SJSA1 (cell line): ENCODE measurements at places on chromosomes 12 and 14. TPM values are rescaled to one million over a fixed set of nuclear protein-coding genes. Genes with fewer than 3 reads are reported as not detected.

GRCh38 chr12:115149279-115149678 is 465.3 kb upstream of the TBX3 start:
- H3K36me3 ChIP-seq: no peaks in the 10 kb centered on the region
- no peaks in the 10 kb centered on the region for H3K27me3 ChIP-seq
- no peak for DNase-seq
- no peak overlapping the region for H3K4me3 ChIP-seq
- H3K4me1 ChIP-seq: peaks cover 19% of the 10 kb centered on the region

DNA sequence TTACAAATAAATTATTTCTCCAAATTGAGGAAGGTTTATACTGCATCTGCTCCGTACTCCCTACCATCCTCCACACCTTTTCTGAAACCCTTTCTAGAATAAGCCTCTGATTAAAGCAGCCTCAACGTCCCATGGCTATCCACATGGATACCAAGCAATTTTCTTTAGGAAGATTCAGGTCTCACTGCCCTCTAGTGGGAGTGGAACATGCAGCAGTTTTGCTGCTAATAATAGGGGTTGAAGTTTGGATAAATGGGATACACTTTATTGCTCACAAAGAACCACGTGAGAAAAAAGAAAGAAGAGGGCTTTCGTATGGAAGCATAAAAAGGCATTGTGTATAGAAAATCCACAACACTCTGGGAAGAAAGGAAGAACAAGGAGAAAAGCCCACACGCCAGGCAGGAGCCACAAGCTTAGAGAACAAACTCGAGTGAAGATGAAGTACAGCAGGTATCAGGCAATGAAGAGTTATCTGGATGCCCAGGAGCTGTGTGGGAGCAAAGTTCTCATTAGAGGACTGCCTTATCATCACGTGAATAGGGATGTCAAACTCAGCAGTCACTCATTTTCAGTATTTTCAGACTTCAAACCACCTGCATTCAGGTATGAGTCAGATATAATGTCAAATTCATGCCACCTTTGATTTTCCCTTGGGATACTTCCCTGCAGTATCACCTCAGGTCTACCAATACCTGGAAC is 45.8 kb downstream of the CCER1 start:
- no peaks in the 10 kb centered on the region for H3K36me3 ChIP-seq
- no peak overlapping the region for H3K27ac ChIP-seq
- no peaks in the 10 kb centered on the region for H3K27me3 ChIP-seq
- no peak for DNase-seq

DNA sequence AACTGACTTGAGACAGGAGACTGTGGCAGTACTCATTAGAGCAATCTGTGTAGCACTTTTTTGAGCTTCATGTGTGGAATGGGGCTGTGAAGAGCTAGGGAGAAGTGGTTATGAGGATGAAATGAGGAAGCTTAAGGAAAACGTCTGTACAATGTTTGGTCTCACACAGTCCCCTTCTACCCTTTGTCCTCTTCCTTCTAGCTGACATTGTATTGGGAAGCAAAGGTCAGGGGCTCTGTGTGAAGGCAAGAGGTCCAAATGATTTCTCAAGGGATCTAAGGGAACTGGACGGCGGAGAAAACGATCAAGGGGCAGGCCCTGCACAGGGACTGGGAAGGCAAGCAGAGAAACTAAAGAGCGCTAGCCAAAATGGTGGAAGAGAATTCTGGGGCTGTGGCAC is 13.1 kb upstream of the CIPC start:
- no peaks in the 10 kb centered on the region for H3K36me3 ChIP-seq
- H3K27me3 ChIP-seq: no peaks in the 10 kb centered on the region; the same call in 1 of the 2 replicates
- H3K4me3 ChIP-seq: no peak overlapping the region
- H3K27ac ChIP-seq: no peak overlapping the region
- DNase-seq: no peak

Gene CFAP73
- total RNA-seq: not detected in 2 replicates
